Stimulated activated CD4-positive, alpha-beta T cell treated with anti-CD3 and anti-CD28 coated beads, Interleukin-15, amount 100 ng/mL, for 24 hours (primary cell): ENCODE measurements at places on chromosomes 12 and 14.

- no peak for DNase-seq
Measured at GRCh38 chr12:6262211-6262610, 48.3 kb upstream of the PLEKHG6 start.

DNA sequence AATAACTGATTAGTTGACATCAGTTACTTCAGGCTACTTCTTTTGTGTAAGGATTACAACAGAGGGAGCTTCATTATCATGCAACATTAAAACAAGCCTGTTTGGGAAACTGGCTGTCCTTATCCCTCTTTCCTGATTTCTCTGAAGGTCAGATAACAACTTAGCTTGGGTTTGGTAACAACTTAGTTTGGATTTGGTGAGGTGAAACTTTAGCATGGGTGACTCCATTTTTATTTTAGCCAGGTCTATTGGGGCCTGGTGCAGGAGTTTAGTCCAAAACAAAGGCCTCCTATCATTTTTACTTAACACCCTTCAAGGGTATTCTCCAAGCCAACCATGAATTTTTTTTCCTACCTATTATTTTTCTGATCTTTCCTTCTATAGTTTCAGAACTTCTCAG, 1.1 kb upstream of the ZFYVE1 start:
- DNase-seq = no peak

DNA sequence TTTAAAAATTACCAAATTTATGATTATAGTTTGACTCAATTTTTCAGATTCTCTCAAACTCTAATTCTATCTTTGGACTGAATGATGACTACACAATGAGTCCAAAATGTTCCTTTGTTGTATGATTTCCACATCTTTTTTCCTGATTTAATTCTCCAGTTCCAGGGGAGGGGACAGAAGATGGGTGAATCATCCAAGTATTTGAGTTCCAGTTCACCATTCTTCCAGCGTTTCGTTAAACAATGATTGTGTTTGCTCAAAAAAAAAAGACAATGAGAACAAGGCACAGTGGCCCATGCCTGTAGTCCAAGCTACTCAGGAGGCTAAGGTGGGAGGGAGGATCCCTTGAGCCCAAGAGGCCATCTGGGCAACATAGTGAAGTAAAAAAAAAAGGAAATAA, 23.8 kb downstream of the BAZ1A start:
- no peak for DNase-seq

GRCh38 chr12:54601841-54602240, 13.4 kb upstream of the PPP1R1A start:
- no peak for DNase-seq

DNA sequence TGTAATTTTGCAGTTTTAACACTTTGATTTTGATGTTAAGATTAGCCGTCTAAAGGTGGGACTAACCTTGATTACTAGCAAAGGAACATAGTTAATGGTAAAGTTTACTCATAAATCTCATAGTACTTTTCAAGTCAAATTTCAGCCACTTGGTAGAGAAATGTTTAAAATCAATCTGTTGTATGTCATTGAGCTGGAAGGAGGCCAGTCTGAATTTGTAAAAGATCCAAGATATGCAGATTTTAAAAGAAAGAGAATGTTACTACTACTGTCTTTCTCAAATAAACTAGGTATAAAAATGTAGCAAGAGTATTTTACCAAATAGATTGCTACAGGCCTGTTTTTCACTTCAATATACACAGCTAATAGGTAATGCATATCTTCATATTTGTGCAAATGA, 600.8 kb upstream of the SEL1L start:
- no peak for DNase-seq

GRCh38 chr12:110966081-110966760, 45.8 kb upstream of the MYL2 start:
- DNase-seq = no peak

GRCh38 chr14:25349269-25349668, 299.3 kb upstream of the STXBP6 start:
- DNase-seq = peak; percentile 11

GRCh38 chr14:34522496-34522895, 17.0 kb downstream of the EAPP start:
- DNase-seq = no peak

- no peak for DNase-seq
Measured at GRCh38 chr14:70616646-70617045, 16.2 kb upstream of the MED6 start.

DNA sequence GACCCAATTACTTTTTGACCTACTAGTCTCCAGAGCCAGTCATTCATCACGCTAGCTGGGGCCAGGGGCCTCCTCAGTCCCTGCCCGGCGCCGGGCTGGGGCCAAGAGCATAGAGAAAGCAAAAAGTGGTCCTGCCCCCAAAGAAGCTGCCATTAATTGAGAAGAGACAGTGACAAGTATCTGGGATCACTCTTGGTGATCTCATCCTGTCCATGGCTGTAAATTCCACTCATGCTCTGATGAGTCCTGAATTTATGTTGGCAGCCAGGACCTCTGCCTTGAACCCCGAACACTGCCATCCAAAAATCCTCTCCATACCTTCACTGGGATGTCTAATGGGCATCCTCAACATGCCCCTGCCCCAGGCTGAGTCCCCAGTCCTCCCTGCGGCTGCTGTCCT, 34.4 kb upstream of the DLK1 start:
- no peak for DNase-seq

GRCh38 chr12:68264857-68265256, 11.5 kb upstream of the IL22 start:
- DNase-seq = no peak

DNA sequence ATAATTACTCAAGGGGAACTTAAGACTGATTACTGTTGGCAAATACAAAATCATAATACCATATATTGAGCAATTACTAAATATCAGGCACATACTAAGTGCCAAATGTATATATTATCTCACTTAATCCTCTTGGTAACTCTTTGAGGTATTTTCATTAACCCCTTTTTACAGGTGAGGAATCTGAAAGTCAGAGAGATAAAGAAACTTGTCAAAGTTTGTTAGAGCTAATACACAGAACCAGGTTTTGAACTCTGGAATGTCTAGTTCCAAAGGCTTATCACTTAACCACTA, 80.3 kb downstream of the LLPH start:
- no peak for DNase-seq

DNA sequence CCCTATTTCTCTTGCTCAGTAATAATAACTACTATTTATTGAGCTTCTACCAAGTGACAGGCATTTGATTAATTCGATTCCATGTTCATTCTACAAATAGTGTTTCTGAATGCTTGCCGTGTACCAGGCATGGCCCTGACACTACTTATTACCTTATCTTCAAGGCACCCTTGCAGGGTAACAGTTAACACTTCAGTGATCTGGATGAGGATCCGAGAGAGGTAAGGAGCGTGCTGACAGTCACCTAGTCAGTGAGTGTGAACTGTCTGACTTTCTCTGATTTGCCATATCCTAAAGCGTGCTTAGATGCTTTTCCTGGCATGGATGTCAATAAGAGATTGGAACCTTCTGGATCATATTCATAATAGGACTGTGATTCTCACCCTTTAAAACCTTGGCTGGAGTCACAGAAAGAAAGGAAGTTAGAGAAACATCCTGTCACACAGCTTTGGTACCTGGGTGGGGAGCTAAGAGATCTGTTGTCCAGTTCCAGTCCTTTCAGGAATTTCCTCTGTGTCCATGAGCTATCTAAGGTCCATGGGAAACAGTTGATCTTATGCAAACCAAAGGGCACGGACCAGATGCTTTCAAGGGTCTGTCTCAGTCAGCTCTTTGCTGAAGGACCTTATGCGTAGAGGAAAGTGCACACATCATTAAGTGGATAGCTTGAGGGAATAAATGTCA, 54.8 kb downstream of the PPFIBP1 start:
- no peak for DNase-seq

DNA sequence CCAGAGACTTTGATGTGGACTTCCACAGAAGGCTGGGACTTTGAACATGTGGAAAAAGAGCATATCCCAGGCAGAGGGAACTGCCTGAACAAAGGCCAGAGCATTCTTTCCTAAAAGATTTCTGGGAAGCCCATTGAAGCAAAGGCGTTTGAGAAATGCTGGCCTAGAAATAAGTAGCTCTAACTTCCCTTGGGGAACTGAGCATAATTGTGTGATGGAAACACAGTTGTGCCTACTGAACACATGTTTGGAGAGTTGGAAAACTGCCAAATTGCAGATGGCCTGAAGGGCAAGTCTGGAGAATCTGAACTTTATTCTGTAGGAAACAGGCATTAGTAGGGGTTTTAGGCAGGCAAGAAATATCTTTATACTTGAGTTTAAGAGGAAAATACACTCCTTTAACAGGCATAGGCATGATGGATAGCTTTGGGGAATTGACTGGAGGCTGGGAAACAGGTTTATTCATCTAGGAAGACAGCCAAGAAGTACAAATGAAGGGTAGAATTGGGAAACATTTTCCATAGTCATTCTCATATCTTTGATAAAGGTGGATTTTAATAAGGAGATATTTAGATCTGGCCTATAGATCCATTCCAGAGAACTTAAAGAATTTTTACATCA, 134.1 kb downstream of the TPH2 start:
- no peak for DNase-seq

DNA sequence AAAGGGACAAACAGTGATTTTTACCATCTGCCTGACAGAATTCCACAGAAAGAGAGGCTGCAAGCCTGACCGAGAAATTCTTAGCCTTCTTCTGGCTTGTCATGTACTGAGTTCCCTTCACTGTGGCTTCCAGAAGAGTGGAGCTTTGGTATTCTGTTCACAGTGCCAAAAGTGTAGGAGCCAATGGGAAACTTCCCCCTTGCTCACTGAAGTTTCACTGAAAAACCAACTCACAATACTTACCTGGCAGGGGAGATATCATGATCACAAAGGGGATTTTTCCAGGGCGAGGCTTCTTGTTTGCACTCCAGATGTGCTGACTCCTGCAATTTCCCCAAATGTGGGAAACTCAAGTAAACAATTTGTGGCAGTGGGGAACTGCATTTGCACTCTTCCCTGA, 31.7 kb upstream of the MMP19 start:
- DNase-seq = no peak

DNA sequence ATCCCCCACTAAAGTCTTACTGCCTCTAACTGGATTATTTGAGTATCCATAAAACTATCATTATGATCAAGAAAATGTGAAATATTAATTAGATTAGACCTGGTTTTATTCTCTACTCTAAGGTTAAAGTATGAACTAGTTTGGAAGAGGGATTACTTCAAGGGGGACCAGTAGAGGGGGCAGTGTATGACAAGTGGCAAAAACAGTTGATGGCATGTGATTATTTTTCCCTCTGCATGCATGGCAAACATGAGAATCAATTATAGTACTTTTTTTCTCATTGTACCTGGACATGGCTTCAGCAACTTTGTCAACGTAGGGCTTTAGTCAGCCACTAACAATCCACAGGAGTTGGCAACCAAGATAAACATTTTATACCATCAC, 145.0 kb upstream of the SLC38A2 start:
- no peak for DNase-seq

- DNase-seq = no peak
Measured at GRCh38 chr14:63854330-63854729, 1.5 kb downstream of the SYNE2 start.

- DNase-seq = no peak
Measured at GRCh38 chr12:4286771-4287317, 13.3 kb downstream of the CCND2 start.
